ENCODE measurements at places on chromosomes 2 and 18.

GRCh38 chr2:196068271-196069209, at the start of gene DNAH7:
DNAH7 (minus strand) TSS chr2:196068837; CDS start chr2:196068711, 126 bp downstream.
- peak; percentile 79 for DNase-seq

DNA sequence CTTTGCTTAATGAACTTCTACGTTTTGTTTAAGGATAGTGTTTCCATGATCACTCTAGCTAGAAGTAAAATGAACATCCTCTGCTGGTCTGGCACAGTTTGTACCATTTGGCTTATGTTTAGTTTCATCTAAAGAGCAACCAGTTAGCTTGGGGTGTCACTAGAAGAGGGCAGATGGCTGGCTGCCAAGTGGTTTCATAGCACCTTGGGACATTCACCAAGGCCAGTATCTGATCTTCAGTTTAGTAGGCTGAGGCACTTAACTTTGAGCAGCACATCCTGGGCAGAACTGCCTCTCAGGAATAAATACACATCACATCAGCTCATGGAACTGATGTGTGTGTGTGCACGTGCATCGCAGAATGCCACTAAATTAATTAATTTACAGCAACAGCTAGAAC, 68.4 kb downstream of the NXPH2 start:
- DNase-seq: no peak

- no peak for DNase-seq
Observed at GRCh38 chr2:4745056-4745991, 946.9 kb upstream of the SOX11 start.

DNA sequence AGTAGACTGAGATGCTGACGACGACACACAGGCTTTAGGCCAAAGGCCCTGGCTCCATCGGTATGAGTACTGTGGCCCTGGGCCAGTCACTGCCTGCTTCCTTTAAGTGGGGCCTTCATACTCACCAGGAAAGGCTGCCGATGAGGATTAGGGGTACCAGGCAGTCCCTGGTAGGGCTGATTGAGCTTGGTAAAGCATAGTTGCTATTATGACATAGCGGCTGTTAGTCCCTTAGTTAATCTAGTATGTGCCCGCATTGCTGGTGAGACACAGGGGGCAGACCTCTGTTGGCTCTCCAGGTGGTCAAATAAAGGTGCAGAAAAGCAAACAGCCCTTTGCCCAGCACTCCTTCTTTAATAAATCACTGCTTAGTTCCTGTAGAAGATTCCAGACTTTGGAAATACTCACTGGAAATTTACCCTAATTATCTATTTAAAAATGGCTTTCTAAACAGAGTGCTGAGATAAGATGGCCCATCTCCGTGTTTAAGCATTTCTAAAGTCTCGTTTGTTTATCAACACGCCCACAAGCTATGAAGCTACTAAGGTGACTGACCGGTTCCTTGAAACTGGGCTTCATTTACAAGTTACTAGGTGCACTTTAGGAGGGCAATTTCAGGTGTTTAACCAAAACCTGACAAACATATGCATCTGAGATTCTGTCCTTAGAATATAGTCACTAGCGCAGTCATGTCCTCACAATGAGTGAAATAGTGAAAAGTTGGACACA, 8.7 kb upstream of the BIN1 start:
- no peak for DNase-seq

GRCh38 chr18:78984941-78985784, 5.5 kb downstream of the SALL3 start:
- peak; percentile 29 for DNase-seq

DNA sequence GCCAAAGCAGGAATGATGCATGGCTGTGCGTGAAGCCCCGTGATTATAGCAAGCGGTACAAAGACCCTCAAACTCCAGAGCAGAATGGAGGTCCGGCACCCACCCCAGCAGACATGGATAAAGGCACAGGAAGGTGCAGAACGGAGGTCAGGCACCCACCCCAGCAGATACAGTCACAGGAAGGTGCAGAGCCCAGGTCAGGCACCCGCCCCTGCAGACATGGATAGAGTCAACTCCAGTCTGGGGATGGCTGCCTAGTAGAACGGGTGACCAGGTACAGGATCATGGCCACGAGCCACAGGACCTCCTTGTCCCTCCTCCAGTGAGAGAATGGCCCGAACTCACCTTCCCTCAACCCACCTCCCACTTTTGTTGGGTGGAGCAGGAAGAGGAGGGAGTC, 318.3 kb upstream of the SALL3 start:
- no peak for DNase-seq

DNA sequence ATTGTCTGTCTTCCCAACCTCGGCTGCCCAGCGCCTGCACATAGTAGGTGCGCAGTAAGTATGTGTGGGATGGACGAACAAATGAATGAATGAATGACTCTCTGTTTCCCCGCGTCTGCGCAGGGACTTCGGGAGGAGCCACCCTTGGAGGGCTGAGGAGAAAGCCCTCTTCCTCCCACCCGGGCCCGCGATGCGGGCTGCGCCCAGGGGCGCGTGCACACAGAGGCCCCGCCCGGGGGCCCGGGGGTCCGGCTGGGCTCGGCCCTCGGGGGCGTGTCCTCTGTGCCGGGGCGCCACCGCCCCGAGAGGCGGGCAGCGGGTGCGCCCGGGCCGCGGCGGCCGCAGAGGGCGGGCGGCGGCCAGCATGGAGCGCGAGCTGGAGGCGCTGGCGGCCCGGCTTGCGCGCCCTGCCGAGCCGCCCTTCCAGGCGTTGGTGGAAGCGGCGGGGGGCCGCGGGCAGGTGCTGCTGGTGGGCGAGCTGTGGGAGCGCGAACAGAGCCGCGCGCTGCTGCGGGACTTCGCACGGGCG, at the start of gene C2orf72:
Gene C2orf72, plus strand, starts transcription at position 322 of the 529 bp plus-strand sequence. Its CDS starts 43 bp downstream, at position 365.
- DNase-seq: no peak

- no peak for DNase-seq
Observed at GRCh38 chr2:191740016-191740419, 62.1 kb downstream of the NABP1 start.

GRCh38 chr2:85712849-85713612, 18.9 kb downstream of the GNLY start:
- no peak for DNase-seq

DNA sequence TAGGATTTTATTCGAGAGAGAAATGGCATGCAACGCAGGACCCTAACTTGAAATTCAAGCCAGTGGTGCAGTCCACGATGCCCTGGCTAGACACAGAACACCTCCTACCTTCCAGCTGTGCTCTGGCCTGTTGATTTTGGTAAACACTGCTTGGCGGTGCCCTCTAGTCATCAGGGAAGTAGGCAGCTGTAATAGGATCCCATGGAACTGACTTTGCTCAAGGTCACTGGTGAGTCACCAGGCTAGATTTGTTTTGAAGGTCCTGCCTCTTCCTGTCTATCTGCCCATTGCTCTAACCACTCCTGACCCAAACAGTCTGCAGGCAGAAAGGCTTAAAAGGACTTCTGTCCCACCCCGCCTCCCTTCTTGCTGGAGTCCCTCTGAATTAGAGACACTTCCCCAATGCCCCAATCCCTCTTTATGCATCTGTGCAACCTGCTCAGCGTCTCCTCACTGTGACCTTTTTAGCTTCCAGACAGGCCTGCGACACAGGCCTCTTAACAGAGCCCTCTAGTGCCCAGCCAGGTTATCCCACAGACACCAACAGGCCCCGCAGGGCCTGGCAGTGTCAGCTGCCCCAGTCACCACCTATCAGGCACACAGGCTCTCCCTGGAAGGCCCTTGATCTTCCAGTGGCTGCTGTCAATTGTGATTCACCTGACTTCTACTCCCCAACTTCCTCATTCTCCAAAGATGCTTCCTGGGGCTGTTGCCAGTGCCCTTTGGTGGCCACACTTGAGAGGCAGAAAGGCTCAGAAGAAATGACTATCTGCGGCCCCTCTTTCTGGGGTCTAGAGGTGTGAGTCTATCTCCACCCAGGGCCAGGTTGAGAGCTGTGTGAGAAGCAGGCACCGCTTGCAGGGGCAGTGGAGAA, 5.2 kb downstream of the TMEM127 start:
- peak; percentile 94 for DNase-seq
